ENCODE measurements at places on chromosomes 11 and 22.
A peak's percentile ranks its signal among the peaks of the same experiment; 100 is the strongest.

DNA sequence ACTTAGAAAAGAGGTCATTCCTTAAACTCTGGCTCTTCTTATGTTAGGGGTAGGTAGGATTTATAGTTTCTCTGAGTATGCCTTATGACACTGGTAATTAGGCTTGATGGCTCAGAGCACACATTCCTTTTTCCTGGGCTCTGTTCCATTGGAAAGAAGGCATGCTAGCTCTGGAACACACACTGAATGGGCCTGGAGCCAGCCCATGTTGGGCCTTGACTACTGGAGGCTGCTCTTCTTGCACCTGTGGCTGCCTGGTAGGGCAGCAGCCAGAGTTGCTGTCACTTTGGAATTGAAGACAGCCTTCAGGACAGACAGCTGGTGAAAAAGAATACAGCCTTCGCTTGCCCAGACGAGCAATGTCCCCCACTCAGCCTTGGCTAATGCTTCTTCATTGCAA lies 18.2 kb downstream of the MCAM start:
- DNase-seq = no peak

- DNase-seq = peak; percentile 60
These were observed 1.7 kb downstream of the PHF21A start for GRCh38 chr11:46119352-46120216.

DNA sequence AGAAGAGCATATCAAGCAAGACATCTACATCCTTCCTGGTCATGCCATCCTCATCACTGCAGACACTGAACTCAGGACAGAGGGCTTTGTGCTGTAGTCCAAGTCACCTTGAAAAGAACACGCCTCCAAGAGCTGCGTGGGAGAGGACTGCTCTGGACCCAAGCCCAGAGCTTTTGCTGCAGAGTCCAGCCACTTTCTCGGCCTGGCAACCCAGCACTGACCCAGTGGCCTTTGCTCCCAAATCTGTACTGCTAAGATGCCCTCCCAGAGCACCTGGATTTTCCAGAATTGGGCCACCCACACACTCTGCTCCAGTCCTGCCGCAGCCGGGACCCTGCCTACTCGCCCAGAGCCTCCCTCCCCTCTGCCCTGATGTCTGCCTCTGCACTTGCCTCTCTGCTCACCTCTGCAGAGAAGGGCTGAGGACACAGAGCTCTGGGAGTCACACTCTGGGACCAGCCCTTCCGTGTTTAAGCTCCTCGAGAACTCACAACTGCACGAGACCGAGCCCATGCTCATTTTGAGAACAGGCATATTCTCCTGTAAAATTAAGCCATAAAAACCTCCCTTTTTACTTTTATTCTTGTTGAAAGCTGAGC lies 83.8 kb upstream of the CSNK2A3 start:
- no peak for DNase-seq

DNA sequence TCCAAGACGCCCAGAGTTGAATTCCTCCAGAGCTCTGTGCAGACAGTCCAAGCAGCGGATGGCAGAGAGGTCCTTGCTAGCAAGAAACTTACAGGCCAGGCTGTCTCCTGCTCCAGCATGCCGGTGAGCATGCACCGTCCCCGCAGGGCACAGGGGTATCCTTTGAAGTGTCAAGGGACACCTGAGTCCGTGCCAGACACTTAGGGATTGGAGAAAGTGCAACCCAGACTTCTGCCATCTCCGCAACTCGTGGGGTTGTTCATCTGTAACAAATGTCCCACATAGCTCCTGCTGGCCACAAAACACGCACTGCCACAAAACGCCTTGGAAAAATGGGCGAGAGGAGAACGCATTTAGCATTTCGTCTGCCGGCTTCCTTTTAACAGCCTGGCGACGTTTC lies 13.3 kb downstream of the TSPO start:
- DNase-seq = no peak

GRCh38 chr22:46586123-46586519 lies 34.1 kb upstream of the GRAMD4 start:
- DNase-seq = no peak

DNA sequence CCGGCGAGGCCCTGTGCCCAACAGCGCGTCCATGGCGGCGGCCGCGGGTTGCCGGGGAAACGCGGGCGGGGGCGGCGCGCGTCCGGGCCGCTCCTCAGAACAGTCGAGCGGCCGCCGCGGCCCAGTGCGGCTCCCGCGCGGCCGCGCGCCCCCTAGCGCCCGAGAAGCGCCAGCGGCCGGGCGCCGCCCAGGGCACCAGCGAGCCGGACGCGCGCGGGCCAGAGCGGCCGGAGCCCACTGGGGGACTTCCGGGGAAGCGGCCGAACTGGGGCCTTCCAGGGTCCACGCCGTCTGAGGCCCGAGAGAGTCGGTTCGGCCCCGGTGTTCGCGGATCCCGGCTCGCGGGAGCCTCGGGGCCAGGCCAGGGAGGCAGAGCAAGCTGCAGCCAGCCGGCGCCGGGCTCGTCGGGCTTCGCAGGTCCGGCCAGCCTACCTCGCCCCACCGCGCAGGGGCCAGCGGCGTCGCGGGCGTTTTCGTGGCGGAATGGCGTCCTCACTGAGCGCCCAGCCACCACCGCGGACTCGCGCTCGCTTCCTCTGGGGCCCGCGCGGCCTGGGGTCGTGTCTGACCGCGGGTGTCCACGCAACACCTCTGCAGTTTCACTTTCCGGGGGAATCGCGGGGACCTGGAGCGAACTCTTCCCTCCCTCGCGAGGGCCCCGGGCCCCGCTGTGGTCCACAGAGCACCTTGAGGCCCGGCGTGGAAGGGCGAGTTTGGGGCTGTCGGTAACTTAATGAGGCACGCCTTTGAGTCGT lies at the start of gene DENND6B:
Gene DENND6B, minus strand, starts transcription at position 57 of the 755 bp plus-strand sequence. Its CDS starts 24 bp downstream, at position 33.
- peak; percentile 82 for DNase-seq

DNA sequence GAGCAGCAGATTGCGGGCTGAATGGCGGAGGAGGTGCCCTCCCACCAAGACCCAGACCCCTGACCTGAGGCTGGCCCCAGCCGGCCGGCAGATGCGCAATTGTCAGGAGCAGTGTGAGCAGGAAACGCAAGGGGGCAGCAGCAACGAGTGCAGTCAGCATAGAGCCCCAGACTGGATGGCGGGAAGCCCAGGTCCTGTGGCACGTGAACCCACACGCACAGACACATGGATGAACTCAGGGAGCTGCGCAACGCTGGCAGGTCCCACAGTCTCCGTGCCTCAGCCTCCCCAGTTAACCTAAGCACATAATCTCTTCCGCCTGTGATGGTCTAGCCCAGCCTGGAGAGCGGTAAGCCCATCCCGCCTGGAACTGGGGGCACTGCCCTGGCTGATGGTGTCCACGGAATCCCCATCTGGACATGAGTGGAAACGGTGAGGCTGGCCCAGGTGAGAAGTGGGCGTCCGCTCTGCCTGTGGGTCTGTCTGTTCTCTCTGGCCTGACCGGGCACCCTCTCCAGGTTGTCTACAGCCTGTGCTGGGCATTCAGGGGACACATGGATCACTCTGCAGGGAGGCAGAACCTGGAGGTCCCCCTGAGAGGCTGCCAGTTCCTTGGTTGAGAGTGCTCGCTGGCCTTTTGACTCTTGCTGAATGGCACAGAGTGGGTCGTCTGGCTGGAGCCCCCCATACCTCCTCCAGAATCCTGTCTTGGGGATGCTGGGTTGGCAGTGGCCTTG lies 626 bp upstream of the TBX10 start:
- DNase-seq = peak; percentile 52

- DNase-seq = peak; percentile 26
These were observed 710 bp upstream of the DGCR2 start for GRCh38 chr22:19122752-19123492.

GRCh38 chr11:57376095-57377090 lies 4.6 kb downstream of the PRG3 start:
- no peak for DNase-seq

- DNase-seq = no peak
These were observed 29.2 kb downstream of the INCENP start for GRCh38 chr11:62153087-62153395.

DNA sequence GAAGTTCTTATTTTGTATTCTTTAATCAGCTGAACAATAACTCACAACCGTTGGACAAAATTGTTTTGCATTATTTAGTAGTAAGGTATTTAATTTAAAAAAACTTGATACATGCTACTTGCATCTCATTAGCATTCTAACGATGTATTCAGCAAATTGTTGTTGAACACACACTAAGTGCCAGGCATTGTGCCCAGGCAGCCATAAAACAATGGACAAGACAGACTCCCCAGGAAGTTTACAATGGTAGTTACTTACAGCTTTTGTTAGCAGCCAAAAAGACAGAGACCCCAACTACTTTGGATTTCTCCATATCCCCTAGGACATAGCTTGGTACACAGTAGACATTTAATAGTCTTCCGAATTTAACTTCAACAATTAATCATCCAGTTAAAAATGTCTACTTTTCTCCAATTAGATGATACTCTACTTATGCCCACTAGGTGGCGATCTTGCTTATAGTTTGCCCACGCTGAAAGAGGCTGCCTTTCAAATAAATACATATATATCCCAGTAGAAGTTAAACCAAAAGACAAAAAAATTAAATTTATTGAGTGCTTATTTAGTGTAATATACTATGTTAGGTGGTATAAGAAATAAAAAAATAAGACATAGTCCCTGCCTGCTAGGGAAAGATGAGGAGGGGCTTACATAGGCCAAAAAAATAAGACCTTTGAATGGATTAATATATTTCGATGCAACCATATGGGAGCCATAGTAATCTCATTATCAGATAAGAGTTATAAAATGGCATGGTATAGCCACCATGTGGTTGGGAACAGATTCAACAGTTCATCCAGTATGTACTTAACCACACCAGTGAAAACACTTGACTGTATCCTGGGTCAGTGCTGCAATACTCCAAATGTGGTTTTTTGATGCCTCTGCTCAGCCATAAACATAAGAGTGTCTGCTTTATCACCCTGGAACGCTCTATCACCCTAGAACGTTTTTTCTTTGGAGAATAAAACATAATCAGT lies 2.0 kb upstream of the FJX1 start:
- DNase-seq = peak; percentile 66

DNA sequence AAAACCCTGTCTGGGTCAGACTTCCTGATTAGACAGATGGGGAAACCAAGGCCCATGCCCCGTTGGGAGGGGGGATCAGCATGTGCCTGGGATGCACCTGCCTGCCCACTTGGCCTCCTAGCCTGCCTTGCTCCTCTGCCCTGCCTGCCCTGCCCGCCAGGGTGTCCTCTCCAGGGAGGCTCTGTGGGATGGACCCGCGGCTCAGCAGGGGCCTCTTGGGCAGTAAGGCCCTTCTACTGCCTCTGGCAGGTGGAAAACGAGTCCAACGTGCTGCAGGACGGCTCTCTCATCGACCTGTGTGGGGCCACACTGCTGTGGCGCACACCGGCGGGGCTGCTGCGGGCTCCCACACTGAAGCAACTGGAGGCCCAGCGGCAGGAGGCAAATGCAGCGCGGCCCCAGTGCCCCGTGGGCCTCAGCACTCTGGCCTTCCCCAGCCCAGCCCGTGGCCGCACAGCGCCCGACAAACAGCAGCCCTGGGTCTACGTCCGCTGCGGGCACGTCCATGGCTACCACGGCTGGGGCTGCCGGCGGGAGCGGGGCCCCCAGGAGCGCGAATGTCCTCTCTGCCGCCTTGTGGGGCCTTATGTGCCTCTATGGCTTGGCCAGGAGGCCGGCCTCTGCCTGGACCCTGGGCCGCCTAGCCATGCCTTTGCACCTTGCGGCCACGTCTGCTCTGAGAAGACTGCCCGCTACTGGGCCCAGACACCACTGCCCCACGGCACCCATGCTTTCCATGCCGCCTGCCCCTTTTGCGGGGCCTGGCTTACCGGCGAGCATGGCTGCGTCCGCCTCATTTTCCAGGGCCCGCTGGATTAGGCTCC lies 4.7 kb upstream of the DPP3 start:
- no peak for DNase-seq

DNA sequence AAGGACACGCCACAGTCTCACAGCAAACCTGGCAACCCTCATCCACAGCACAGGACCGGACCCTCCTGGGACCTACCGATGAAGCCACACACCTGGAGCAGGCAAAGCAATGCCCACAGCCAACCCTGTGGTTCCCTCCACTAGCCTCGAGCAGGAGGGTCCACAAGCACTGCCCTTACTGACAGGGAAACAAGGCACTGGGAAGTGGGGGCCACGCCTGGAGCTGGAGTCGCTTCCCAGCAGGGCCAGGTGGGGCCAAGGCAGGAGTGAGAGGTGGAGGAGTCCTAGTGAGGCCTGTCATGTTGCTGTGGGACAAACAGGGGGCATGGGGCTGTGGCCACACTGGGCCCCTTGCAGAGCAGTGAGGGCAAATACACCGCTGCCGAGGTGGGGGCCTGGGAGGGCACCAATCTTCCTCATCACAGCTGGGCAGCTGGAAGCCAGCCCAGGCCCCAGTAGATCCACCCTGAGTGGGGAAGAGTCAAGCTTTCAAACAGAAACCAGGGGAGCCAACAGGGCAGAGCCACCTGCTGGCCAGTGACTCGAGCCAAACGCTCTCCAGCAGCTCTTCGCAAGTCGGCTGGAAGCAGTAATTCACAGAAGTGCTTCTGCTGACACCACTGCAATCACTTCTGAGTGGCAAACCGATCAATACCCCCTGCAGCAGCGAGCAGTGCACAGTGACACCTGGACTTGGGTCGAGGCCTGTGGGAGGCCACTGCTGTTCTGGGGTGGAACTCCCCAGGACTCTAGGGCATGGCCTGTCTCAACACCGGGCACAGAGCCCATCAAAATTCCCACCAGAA lies 13.7 kb downstream of the SULT4A1 start:
- DNase-seq = no peak

GRCh38 chr11:133524488-133524887 lies 7.8 kb downstream of the OPCML start:
- DNase-seq = no peak

- DNase-seq = no peak
These were observed 2.4 kb upstream of the ALDH3B1 start for GRCh38 chr11:68007498-68008380.

DNA sequence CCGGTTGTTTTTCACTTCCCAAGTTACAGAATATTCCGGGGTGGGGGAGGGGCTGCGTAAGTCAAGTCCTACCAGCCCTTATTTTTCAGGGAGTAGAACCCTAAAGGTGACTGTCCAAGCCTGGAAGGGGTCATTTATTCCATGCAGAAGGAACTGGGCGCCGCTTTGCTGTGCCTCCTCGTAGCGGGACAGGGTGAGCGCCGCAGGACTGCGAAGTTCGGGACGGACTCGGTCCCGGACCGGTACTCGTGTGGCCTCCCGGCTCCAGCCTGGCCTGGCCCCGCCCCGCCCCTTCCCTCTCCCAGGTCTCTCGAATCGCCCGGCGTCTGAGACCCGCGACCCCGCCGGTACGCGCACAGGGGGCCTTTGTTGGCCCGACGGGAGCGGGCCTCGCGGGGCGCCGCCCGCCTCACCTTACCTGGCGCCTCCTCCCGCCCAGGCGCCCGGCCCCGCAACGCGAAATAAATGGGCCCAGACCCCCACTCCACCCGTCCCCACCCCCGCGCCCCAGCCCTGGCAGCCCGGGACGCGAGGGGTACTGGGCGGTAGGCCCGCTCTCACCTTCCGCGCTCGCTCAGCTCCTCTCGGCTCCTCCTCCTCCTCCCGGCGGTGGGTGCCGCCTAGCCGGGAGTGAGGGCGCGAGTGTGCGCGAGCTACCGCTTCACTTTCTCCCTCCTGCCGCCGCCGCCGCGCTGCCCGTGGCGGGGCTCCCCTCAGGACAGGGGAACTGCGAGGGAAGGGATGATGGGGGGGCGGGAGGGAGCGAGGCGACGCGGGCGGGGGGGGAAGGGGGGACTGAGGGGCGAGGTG lies 698 bp downstream of the PAK1 start:
- DNase-seq = peak; percentile 51

GRCh38 chr11:132638423-132638822 lies 893.9 kb downstream of the OPCML start:
- no peak for DNase-seq

- peak; percentile 68 for DNase-seq
These were observed 605 bp upstream of the COPB1 start for GRCh38 chr11:14500181-14500651.

GRCh38 chr11:8811571-8811970 lies 99.4 kb upstream of the AKIP1 start:
- peak; percentile 59 for DNase-seq

- peak; percentile 62 for DNase-seq
These were observed 18.5 kb downstream of the GRK3 start for GRCh38 chr22:25582946-25583345.
